Activated CD4-positive, alpha-beta T cell treated with anti-CD3 and anti-CD28 coated beads for 36 hours (primary cell): ENCODE measurements at places on chromosomes 7 and 10. TPM values are rescaled to one million over a fixed set of nuclear protein-coding genes. Genes with fewer than 3 reads are reported as not detected.

DNA sequence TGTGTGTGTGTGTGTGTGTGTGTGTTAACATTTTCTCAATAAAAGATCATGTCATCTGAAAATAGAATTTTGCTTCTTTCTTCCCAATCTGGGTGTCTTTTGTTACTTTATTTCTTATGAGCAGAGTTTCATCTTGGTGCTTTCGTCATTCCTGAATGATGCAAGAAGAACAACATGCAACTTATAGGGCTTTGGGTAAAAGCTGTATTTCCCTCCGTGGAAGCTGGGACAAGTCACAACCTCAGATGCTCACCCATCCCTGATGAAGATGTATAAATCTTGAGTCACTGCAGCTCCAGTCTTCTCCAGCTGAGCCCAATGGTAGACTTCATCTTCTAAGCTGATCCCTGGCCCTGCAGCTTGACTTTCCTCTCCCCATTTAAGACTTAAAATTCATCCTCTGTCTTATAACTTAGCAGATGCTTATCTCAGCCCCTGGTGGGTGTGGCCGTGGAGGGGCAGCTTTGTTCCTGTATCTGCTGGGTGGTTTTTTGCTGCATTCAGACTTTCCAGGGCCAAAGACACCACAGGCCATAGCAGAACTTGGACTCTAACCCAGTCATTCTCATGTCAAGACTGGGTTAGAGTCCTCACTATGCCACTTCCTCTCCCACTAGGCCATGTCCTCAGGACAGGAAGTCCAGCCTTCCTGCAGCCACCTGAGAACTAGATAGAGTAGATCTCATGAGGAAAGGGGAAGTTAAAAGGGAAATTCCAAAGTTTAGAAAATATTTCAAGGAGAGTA is 356.4 kb downstream of the TNS3 start:
- H3K4me3 ChIP-seq, result no peak overlapping the region
- H3K36me3 ChIP-seq, result no peaks in the 10 kb centered on the region
- H3K27me3 ChIP-seq, result peaks cover 2% of the 10 kb centered on the region
- H3K4me1 ChIP-seq, result no peaks in the 10 kb centered on the region
- DNase-seq, result no peak
- H3K27ac ChIP-seq, result no peak overlapping the region

The SSC4D gene
- 0.79 TPM for total RNA-seq

The TSPAN12 gene
- not detected for total RNA-seq

The CD36 gene
- not detected for total RNA-seq

GRCh38 chr7:28419716-28420115 is 7.4 kb downstream of the CREB5 start:
- no peaks in the 10 kb centered on the region for H3K36me3 ChIP-seq
- DNase-seq, result no peak
- H3K4me3 ChIP-seq, result no peak overlapping the region

The PBLD gene
- 1.2 TPM for total RNA-seq

The POLR2J2 gene
- total RNA-seq, result 20.0 TPM

GRCh38 chr10:121556455-121556854 is 41.8 kb downstream of the FGFR2 start:
- H3K4me1 ChIP-seq, result no peaks in the 10 kb centered on the region
- no peak overlapping the region for H3K27ac ChIP-seq
- no peaks in the 10 kb centered on the region for H3K36me3 ChIP-seq

GRCh38 chr7:155741805-155742204 is 70.5 kb downstream of the SHH start:
- H3K27ac ChIP-seq, result no peak overlapping the region
- peaks cover 75% of the 10 kb centered on the region for H3K36me3 ChIP-seq
- peaks cover 68% of the 10 kb centered on the region for H3K4me1 ChIP-seq
- no peaks in the 10 kb centered on the region for H3K27me3 ChIP-seq
- peak; percentile 44 for DNase-seq
- H3K4me3 ChIP-seq, result no peak overlapping the region

The EEF1AKMT2 gene
- total RNA-seq, result 28.4 TPM
